ENCODE measurements at places on chromosomes 3 and 15. TPM values are rescaled to one million over a fixed set of nuclear protein-coding genes. Genes with fewer than 3 reads are reported as not detected.

DNA sequence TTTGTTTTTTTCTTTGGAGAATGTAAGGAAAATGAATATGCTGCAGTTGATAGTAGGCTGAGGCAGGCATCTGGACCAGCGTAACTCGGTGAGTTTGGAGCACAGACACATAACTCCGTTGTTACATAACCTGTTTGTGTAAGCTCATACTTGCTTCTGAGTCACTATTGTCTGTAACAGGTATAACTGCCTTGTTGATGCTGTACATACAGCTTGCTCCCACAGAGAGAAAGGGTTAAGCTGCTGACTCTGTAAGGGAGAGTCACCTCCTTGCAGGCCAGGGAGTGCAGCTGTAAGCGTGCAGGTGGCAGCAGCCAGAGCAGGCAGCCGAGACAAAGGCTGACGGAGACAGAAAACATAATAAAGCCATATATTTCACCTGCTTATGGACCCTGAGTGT lies 20.4 kb downstream of the RETNLB start:
- no peak for DNase-seq

DNA sequence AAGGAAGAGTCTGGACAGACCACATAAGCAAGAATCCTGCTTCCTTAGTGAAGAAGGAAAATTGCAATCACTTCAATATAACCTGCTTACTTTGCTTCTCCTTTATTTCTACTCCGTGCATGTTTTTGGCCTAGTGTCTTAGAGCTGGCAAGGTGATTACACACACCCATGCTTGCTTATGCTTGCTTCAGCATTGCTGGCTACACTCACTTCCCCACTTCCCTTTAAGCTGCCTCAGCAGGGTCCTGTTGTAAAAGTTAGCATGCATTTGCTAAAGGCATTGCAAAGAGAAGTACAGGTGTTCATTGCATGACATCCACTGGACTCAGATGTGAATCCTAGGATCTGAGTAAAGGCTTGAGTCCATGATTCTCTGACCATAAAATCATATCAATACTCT lies 47.5 kb upstream of the STT3B start:
- no peak for DNase-seq

- DNase-seq, result peak; percentile 98
Observed at GRCh38 chr3:120795017-120795648, 52.6 kb downstream of the GTF2E1 start.

DNA sequence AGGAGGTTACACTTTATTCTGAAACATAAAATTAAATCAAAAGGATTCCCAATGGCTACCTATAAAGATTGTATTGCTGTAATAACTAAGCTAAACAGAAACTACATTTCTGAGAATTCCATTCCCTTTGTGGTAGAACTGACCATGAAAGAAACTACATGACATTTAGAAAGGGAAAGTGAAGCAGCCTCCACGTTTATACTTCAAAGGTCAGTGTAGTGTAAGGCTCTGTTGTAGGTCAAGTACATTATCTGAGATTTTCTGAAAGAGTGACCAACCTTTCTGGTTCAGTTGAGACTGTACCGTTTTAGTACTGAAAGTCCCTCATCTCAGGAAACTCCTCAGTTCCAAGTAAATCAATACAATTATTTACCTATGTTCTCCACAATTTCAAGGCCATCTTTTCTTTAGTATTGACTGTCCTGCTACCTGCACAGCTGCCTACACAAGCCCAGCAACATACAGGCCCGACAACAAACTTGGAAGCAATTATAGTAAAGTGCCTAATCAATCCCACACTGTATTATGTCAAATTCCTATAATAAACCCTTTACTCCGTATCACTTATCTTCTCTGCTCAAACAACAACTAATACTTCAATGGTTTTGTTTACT lies 343.0 kb downstream of the PLOD2 start:
- no peak for DNase-seq

- DNase-seq, result no peak
Observed at GRCh38 chr3:53154881-53155285, 6.1 kb upstream of the PRKCD start.

DNA sequence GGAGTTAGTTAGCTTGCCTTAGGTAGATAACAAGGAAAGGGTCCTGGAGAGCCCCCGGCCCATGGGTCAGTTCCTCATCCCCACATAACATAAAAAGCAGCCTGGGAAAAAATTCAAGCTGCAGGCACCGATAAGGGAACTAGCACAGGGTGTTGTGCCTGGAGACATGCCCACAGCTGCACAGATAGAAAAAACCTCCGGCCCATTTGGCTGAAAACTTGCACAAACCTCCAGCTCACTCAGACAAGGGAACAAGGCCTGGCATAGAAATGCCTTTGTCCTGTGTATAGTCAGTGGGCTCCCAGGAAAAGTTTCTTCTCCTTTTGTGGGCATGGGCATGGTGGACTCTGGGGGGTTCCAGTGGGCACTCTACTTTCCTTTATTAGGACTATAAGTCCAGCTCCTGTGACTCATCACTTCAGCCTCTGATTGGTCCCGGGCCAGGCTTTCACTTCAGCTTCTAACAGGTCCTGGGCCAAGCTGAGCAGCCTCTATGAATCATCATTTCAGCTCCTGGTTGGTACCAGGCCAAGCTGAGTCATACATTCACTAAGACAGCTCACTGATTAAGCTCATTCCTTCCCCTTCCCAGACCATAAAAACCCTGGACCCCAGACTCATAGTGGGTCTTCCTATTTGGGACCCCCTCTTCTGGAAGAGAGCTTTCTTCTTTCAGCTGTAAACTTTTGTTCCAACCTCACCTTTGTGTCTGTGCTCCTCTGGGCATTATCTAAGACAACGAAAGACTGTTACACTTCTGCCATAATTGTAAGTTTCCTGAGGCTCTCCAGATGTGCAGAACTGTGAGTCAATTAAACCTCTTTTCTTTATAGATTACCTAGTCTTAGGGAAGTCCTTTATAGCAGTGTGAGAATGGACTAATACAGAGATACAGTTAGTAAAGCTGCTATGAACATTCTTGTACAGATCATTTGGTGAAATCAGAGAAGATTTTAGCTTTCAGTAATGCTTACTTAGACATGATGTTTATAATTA lies 348.0 kb upstream of the DPPA4 start:
- DNase-seq, result peak; percentile 67

DNA sequence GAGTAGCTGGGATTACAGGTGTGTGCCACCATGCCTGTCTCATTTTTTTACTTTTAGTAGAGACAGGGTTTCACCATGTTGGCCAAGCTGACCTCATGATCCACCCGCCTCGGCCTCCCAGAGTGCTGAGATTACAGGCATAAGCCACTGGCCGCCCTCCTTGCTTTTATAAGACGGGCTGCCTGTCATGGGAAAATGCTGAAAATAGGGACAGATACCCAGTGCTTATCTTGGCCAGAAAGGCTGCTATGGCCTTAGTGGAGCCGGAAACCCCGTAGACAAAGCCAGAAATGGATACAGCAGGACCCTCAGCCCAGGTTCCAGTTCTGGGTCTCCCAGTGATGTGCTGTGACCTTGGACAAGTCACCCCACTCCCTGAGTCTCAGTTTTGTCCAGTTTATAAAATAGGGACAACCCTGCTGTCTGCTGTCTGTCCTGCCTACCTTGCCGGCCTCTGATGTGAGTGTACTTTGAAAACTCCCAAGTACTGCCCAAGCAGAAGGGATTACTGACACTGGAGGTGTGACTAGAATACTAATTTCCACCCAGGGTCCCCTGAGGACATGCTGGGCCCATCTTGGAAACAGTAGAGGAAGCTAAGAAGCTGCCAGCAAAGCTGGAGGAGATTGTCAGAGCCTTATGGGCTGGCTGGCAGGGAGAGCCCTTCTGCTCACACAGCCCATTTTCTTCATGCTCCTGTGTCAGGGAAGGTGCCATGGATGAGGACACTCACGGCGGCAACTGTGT lies 59.6 kb downstream of the BDH1 start:
- DNase-seq, result no peak

DNA sequence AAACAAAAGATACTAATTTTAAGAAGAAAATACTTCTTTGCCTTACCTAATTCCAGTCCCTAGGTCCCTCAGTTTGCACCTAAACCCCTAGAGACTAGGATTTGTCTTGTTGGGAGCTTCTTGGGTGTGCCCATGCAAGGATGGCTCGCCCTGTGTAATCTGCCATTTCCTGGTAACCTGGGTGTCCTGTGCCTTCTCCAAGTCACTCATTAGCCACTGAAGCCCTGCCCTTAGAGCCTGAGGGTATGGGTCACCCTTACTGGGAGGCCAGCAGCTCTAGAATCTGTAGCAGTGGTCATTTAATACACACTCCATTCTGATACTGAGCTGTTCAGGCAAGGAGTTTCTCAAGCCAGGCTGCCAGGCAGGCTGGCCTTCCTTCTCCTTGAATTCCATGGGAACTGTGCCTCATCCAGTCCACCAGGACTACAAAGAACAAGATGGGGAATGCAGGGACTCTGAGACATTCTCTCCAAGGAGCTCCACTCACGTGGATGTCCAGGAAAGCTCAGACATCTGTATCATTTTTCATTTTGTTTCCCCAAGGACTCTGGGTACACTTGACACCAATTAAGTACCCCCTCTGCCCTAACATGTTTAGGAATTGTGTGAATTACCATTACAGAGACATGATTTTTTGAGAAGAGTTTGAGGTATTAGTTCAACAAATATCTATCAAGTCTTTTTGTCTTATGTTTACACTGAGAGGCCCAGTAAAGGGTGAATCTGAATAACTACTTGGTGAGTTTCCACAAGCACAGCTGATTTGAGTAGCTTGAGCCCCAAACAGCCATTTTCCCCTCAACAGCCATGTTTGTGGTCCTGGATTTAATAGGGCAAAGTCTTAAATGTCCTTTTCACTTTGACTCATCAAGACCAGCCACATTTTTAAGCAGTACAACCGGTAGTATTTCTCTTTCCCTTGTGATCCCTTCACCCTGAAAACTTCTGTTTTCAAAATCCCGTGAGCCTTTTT lies 52.6 kb downstream of the ARNT2 start:
- no peak for DNase-seq

DNA sequence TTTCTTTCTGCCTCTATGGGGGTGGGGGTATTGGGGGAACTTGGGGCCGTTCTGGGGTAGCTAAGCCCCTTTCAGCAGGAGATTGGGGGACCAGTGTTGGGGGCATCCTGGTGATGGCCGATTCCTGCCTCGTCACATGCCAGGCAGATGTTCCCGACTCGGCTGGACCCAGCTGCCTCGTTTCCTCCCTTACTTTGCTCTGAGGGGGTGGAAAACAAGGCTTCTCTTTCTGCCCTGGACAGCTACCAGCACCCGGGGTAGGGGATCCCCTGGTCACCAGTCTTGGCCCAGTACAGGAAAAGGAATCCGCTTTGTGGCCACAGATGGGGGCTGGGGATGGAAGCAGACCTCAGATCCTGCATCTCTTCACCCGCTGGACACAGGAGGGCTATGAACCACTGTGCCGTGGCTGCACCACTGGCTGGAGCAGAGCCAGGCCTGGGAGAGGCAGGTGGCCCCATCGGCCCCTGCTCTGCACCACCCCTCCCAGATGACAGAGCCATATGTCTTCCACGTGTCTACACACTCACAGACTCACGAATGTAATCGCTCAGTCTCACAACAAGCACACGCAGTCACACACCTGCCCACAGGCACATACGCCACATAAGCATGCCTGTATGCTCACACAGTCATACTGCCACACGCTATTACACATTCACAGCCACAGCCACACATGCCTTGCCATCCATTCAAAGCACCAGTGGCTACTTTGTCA lies 12.4 kb downstream of the SNX33 start:
- no peak for DNase-seq

DNA sequence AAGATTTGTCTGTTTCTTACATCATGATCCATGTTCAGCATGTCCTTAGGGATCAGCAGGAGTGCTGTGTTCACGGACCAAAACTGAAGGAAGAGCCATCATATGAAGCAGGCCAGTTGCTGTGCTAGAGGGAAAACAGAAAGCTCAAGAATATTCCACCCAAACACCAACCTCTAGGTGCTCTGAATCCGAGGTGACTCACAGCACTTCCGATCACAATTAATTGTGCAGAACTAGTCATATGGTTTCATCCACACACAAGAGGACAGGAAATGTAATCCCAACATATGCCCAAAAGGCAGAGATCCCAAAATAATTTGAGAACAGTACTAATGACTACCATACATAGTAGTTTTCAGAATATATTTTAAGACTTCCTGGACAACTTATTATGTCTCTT lies 257.9 kb upstream of the KCNH8 start:
- no peak for DNase-seq

DNA sequence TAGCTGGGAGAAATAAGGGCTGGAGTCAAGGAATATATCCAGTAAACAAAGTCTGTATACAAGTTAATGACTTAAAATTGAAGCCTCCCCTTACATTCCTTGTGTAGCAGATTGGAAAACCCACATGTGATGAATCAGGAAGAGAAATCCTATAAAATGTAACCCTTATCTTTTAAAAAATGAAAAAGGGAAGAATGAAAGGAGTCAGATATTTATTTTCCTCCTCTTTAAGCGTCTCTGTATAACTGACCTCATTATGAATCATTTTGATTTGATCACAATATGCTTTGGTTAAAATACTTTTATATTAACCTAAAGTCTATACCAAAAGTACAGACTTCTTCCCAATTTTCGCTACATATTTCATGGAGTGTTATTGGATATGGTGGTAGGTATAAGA lies 316.3 kb upstream of the STAC start:
- DNase-seq, result no peak

- no peak for DNase-seq
Observed at GRCh38 chr3:40745381-40746106, 220.8 kb downstream of the ZNF621 start.

DNA sequence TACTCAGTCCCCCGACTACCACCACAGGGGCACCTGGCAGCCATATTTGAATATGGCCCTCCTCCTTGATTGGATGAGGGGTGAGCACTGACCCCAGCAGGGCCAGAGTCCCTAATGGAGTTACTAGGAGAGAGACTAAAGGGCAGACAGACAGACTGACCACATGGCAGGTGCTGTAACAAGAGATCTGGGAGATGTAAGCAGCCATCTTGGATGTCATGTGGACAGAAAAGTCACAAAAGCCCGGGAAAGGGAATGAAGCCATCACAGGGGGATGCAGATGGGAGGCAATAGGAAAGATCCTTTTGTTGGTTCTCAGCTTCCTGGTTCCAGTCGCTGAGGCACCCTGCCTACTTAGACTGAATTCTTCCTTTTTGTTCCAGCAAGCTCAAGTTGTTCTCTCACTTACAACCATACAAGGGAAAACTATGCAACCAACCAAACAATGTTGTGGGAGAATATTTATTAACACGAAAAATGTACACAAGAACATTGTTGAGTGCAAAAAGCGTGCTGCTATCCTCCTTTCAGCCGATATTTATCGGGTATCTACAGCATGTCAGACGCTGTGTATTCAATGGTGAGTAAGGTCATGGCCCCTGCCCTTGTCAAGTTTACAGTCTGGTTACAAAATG lies 511.6 kb upstream of the PROK2 start:
- no peak for DNase-seq

- DNase-seq, result no peak
Observed at GRCh38 chr3:122728756-122729514, 48.3 kb downstream of the PARP14 start.

The PSTPIP1 gene
- 18.3 TPM for total RNA-seq

The FBXL2 gene
- 6.9 TPM for total RNA-seq

The ROPN1 gene
- total RNA-seq, result not detected

The KBTBD12 gene
- 1.9 TPM for total RNA-seq

The TNFAIP8L3 gene
- total RNA-seq, result 6.5 TPM

The ERICH6 gene
- total RNA-seq, result not detected

The CSPG5 gene
- total RNA-seq, result 1.3 TPM

The IL17RE gene
- total RNA-seq, result 11.8 TPM

The LRRC2 gene
- 2.0 TPM for total RNA-seq

The SNTN gene
- not detected for total RNA-seq

The CX3CR1 gene
- 0.19 TPM for total RNA-seq

Data from omental fat pad (tissue), 4 donors.